NCI-H446 (cell line): ENCODE measurements at places on chromosomes 16 and 17.

DNA sequence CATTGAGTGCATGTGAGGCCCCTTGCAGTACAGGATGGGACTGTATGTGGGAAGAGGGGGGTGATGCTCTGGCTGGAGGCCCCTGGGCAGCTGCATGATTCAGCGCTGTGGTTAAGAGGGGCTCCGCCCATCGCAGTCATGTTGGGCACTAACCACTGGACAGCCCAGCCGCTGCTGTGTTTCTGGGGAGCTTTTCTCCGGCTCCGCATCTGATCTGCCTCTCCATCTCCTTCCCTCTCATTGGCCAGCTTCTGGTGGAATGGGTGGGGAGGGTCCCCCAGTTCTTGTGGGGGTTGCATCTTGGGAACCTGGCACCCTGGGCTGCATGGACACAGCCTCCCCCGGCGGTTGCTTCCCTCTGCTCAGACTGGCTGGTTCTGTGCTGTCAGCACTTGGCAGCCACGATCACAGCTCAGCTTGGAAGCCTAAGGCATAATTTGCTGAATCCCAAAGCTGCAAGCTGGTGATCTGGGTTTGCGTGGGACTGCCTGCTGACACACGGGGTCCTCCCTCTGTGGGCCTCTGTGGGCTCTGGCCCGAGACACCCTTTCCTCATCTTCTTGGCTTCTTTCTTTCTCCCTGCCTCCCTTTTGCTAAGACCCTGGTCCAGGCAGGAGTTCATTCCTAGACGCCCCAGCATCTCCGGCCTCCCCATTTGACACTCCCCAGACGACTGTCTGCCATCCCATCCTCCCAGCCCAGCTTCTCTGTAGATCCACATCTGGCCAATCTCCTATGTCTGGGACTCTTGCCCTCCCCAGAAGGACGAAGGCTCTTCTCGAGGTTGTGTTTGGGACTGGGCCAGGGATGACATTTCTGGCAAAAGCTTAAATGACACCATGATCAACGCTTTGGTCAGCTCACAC is 168.3 kb downstream of the SEC14L1 start:
- no peak for DNase-seq

DNA sequence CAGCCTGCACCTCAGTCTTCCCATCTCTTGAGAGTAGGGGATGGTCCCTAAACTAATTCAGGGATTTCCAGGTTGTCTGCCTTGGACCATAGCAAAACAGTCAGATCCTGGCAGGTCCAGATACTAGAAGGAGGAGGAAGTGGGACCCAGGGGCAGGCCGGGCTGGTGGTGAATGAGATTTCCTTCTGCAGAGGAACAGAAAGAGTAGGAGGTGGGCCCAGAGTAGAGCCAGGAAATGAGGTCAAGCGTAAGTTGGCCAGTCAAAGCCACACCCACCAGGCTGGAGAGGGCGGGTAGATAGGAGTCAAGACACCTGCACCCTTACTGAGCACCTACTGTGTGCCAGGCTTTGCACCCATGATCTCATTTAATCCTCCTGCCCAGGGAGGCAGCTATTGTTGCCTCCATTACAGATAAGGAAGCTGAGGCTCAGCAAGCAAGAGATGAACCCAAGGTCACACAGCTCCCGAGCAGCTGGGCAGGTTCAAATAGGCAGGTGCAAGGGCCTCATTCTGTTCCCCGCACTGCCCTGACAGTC is 2.6 kb downstream of the CDH5 start:
- DNase-seq = no peak

GRCh38 chr16:51450376-51450775 is 299.3 kb upstream of the SALL1 start:
- DNase-seq = no peak

DNA sequence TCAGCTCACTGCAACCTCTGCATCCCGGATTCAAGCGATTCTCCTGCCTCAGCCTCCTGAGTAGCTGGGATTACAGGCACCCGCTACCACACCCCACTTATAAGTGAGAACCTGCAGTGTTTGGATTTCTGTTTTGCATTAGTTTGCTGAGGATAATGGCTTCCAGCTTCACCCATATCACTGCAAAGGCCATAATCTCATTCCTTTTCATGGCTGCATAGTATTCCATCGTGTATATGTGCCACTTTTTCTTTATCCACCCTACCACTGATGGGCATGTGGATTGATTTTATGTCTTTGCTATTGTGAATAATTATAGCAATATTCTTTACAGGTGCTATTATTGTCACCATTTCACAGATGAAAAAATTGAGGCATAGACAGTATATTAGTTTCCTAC is 301.0 kb upstream of the MAF start:
- no peak for DNase-seq
